ENCODE measurements at places on chromosomes 12 and 14.

GRCh38 chr14:22877000-22877501 is 5.5 kb downstream of the LRP10 start:
- DNase-seq: no peak

DNA sequence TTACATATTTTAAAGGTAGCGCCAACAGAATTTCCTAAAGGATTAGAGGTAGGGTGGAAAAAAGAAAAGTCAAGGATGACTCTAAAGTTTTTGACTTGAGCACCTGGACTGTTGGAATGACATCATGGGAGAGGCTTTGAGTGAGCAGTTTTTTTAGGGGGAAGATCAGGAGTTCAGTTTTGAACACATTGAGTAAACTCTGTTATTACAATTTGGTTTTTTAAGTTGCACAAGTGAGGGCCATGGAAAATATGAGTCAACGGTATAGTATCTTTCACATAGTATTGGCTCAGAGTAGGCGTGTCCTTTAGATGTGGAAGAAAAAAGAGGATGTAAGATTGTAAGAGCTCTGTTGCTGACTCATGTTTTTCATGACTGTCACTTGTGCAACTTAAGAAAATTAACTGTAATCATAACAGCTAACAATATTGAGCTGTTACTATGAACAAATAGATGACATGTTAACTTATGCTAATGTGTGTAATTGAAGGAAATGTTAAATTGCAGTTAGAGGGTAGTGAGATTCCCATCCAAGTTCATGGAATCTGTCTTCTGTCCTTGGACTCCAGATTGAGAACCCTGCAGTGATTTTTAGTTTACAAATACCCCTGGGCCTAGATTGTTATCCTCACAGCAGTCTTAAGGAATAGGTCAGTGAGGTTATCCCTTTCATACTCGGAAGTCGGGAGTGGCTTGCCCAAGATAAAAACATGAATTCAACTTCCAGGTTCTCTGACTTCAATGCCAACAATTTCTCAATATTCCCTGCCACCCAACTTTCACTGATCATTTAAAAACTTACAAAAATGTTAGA is 48.2 kb upstream of the ATP2B1 start:
- peak; percentile 32 for DNase-seq

DNA sequence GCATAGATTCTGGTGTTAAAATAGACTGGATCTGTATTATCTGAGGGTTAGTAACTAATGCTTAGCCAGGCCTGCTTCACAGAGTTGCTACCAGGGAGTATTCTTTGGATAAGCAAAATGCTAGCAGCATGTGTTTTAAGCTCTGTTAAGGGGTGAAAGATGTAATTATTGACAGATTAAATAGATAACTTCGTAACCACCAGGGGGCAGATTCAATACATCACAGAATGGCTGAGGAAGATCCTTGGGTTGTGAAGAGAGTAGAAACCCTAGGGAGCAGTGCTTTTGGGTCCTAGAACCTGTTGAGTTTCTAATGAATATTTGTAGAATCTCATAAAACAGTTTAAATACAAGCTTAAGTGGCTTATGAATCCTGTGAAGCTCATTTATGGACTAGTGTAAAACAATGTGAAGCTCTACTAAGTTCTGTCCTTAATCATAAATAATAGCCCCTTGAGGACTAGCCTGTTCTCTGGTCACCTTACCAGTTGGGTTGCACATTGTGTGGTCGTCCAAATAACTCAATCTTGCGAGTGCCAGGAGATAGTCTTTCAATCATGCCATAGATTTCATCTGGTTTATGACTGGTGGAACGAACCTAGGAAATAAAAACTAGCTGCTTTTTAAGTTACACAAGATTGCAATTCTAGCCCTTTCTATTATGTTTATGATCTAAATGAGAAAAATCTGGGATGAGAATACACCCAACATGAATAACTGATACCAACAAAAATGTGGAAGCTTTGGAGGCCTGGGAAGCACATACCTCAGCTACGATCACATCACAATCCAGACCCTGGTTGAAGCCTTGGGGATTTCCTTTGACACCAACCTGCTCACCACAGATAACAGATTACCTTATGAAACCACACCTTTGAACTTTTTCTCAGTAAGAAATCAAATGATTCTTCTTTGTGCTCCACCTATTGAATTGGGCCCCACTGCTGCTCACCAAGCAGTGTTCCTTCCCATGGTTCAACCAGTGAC is 12.3 kb downstream of the METTL3 start:
- peak; percentile 31 for DNase-seq

DNA sequence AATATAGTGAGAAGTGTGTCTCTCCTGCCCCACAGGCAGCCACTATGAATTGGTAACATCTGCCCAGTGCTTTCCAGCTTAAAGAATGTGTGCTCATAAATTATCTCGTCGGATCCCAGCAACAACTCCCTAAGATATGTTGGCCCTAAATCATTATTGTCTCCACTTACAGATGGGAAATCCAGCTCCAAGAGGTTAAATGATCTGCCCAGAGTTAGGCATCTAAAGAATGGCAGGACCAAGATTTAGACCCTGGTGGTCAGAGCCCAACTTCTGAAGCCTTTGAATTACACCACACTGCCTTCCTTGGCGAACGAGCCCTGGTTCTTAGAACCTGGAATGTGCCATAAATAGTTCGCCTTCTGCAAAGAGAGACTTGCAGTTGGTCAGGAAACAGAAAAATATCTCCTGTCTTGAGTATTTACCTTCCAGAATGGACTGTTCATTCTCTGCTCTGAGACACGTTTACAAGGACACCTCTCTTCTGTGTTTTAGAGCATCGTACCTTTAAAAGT is 20.1 kb upstream of the PLEK2 start:
- no peak for DNase-seq

DNA sequence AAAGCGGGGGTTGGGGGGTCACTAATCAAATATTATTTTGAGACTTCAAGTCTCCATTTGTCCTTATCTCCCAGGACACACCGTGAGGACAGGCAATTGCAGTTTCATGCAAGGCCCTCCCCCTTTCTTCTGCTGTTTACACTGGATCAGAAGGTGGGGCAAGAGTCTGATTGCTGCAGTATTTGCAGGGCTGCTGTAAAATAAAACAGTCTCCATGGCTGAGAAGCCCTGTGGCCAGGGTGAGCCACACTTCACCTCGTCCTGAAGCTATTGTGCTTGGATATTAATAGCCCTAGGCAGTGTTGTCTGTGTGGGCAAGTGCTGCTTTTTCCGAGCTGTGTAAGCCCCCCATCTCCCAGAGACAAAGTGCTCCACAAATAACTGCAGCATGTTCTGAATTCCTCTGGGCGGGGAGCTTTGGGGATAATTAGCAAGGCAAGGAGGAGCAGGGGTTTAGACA is 187.4 kb upstream of the NTF3 start:
- no peak for DNase-seq

GRCh38 chr12:123401753-123402683 is 18.1 kb downstream of the KMT5A start:
- DNase-seq: no peak

- DNase-seq: no peak
Observed at GRCh38 chr12:114760151-114760877, 76.3 kb upstream of the TBX3 start.

DNA sequence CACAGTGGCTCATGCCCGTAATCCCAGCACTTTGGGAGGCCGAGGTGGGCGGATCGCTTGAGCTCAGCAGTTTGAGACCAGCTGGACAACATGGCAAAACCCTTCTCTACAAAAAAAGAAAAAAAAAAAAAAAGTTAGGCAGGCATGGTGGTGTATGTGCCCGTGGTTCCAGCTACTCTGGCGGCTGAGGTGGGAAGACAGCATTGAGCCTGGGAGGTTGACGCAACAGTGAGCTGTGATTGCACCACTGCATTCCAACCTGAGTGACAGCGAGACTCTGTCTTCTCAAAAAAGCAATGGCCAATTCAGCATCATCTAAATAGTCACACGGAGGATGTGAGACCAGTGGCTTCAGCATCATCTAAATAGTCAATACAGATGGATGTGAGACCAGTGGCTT is 10.4 kb upstream of the SAMD4A start:
- DNase-seq: no peak

- DNase-seq: no peak
Observed at GRCh38 chr12:101935890-101936746, 58.7 kb downstream of the DRAM1 start.

GRCh38 chr12:108547686-108548085 is 13.3 kb downstream of the SART3 start:
- no peak for DNase-seq

DNA sequence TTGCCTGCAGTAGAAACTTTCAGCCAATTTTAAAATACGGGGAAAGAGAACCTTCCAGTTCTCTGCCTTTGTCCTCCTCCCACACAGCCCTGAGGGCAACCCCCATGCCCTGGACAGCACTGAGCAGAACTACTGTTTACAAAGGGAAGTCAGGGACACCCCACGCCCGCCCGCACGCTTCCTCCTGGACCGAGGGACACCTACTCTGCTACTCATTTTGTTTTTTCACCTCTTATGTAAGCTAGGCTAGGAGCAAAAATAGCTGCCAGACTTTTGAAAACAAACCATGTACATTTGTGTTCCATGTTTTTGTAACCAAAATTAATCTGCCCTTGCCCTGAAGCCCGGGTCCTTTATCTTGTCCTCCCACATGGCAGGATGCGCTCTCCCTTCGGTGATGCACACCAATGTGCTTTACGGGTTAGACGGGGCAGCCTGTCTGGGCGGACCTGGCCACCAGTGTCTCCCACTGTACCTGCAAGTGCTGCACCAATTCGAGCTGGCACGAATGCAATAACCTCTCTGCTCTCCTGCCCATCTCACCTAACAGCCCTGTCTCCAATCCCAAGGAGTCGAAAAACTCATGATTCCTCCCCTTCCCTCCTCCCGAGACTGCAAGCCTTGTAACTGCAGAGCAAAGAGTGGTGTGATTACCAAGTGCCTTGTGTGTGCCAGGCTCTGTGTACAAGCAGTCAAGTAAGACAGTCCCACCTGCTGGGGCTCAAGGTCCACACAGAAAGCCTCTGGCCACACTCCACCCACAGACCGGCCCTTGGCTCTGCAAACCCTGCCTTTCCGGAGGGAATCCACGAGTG is 85.2 kb downstream of the CCDC88C start:
- no peak for DNase-seq

- no peak for DNase-seq
Observed at GRCh38 chr12:54337854-54338650, 13.1 kb downstream of the COPZ1 start.

DNA sequence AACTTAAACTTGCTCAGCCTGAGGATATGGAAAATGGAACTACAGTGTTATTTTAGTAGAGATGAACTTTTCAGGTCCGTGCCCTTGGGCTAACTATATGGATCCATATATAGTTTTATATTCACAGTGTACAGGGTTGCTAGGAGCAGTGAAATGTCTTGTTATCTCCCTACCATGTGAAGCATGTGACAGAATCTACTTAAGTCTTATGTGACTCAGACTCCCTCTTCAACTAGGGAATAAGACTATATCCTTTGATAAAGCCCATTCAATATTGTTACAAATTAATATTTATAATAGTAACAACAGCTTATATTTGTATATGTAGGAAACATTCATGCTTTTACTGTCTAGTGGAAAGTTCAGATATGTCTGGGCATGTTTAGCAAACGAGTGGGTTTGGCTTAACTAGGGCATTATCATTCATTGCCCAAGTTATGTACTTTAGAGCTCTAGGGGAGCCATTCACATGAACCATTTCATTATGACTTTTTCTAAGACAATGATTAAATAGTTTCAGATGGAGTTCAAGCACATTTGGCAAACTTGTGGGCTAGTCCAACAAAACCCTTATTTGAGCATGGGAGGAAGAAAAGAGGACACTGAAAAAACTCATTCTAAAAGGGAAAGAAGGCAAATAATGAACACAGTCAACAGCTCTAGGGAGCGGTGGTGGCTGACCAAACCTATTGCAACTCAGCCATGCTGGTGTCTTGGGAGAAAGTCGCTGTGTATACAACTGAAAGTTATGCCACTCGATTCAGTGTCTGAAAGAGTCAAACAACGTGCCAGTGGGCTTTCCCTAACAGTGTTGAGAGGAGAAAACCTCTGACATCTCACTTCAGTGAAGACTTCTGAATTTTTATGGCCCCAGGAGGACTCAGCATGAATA is 305.9 kb upstream of the G2E3 start:
- DNase-seq: no peak

DNA sequence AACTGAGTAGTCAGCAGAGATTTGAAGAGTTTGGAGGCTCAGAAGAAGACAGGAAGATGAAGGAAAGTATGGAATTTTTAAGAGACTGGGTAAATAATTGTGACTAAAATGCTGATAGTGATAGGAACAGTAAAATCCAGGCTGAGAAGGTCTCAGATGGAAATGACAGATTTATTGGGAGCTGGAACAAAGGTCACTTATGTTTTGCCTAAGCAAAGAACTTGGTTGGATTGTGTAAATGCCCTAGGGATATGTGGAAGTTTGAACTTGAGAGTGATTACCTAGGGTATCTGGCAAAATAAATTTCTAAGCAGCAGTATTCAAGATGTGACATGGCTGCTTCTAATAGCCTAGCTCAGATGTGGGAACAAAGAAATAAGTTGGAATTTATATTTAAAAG is 180.9 kb downstream of the TRHDE start:
- no peak for DNase-seq

DNA sequence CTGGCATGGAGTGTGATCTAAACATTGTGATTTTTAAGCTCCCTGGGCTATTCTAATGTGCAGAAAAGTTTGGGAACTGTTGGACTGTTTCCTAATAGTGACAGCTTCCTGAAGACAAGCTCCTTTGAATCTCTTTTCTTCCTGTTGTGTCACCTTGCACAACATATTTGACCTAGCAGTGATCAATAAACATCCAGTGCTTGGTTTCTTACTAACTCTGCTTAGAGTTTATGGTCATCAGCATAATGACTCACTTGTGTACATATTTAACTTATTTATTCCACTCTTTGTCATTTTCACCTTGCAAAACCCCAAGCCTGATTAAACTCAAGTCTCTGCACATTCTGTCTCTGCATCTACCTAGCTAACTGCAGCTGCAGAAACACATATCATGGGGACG is 27.3 kb upstream of the TBC1D30 start:
- DNase-seq: no peak

DNA sequence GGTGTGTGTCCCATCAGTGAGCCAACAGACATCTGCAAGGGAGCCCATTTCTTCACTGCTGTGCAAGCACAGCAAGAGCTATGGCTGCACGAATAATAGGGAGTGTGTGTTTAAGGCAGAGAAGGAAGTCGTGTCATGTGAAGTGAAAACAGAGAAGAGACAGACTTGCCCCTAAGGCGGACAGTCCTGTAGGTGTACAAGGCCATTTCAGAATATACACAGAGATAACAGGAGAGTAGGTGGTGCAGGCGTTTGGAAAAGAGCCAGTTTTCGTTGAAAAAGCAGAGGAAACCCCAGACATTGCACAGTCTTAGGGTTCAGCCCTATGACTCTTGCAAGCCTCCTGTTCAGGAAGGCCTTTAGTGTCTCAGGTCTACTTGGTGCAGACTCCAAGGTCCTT is 46.3 kb upstream of the RNU6-8 start:
- DNase-seq: no peak

GRCh38 chr12:78034025-78034424 is 203.3 kb downstream of the NAV3 start:
- DNase-seq: no peak

All from activated CD4-positive, alpha-beta T cell treated with anti-CD3 and anti-CD28 coated beads for 4 hours (primary cell).